Activated naive CD4-positive, alpha-beta T cell treated with anti-CD3 and anti-CD28 coated beads, Interleukin-2, amount 10 ng/mL, durations not matched to agents 7 days and 5 days (primary cell): ENCODE measurements at places on chromosomes 16 and 17.
A peak's percentile ranks its signal among the peaks of the same experiment; 100 is the strongest.

DNA sequence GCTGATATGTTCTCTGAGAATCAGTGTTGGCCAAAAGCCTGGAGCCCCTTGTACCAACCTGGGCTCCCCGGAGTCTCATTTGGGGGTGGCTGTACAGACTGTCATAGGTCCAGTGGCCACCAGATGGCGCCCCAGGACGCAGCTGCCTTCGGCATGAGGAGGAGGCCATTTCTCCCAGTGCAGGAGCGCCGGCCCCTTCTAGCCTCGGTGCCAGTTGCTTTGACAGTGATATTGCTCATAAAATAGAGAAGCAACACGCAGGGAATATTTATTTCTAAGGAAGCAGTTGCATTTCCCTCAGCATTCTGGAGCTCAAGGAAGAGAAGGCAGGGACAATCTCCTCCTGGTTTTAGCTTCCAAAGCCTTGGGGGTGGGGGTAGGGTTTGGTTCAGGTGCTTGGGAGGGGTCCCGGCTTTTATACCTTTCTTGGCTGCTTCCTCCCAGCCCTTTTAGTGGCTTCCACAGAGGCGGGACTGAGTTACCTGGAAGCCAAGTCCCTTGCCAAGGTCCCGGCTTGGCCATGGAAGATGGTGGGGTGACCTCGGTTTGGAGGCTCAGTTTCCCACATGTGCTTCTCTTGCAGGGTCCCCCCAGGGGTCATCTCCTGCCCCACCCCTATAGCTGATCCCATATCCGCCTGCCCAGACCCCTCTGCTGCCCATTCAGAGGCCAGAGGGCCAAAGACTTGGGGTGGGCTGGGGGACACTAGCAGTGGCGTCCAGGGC lies 117.8 kb upstream of the CDC42EP4 start:
- H3K4me1 ChIP-seq = peaks cover 19% of the 10 kb centered on the region
- peaks cover 2% of the 10 kb centered on the region for H3K36me3 ChIP-seq
- H3K4me3 ChIP-seq = no peak overlapping the region
- DNase-seq = peak; percentile 91

DNA sequence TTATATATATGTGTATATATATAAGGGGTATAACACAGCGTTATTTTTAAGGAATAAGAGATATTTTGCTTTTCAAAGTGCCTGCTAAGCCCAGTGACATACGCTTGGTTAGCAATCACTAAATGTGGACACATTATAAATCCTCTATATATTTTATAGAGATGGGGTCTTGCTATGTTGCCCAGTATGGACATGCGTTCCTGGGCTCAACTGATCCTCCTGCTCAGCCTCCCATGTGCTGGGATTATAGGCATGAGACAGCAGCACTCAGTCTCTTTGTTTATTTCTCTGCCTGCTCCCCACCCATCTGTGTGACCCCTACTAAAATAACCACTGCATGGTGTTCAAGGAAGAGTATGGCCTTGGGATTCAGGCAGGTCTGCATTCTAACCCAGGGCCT lies 63.4 kb downstream of the XYLT1 start:
- H3K4me3 ChIP-seq = no peak overlapping the region
- no peak overlapping the region for H3K27ac ChIP-seq
- H3K36me3 ChIP-seq = peaks cover 38% of the 10 kb centered on the region
- no peak for DNase-seq
- H3K27me3 ChIP-seq = no peaks in the 10 kb centered on the region

GRCh38 chr16:89707695-89708094 lies 6.2 kb upstream of the SPATA2L start:
- H3K27ac ChIP-seq = no peak overlapping the region
- H3K4me3 ChIP-seq = no peak overlapping the region
- H3K36me3 ChIP-seq = no peaks in the 10 kb centered on the region
- H3K4me1 ChIP-seq = peaks cover 14% of the 10 kb centered on the region
- no peak for DNase-seq

DNA sequence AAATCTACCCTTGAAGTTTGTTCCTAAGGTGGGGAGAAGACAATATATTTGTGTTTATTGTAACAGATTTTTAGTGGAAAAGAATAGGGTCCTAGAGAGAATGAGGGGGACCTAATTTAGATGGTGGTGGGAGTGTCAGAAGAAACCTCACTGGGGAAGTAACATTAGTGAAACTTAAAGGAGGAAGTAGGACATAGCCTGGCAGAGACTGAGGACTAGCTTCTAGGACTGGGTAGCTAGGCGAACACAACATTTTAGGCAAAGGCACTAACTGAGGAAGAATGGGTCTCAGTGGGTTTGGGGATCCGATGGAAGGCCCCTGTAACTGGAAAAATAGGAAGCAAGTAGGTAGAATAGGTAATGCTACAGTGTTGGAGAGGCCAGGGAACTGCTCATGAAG lies 4.2 kb upstream of the ARL2BP start:
- H3K4me1 ChIP-seq = peaks cover 24% of the 10 kb centered on the region
- DNase-seq = no peak
- H3K4me3 ChIP-seq = no peak overlapping the region
- peaks cover 20% of the 10 kb centered on the region for H3K36me3 ChIP-seq
- no peak overlapping the region for H3K27ac ChIP-seq
- H3K27me3 ChIP-seq = no peaks in the 10 kb centered on the region

DNA sequence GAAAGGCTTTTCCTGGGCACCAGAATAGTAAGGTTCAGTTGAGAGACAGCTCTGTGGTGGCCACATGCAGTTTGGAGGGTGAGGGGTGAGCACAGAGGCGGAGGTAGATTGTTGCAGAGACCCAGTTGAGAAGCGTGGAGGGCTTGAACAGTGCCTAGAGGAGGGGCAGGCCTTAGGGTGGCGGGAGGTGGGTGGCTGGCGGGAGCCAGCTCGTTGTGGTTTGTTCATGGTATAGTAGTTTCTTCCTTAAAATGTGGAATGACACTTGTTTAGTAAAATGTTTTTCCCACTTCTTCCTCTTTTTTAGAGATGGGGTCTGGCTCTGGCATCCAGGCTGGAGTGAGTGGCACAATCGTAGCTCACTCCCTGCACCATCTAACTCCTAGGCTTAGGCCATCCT lies 14.2 kb downstream of the USP10 start:
- H3K4me1 ChIP-seq = peaks cover 29% of the 10 kb centered on the region
- no peak for DNase-seq
- H3K4me3 ChIP-seq = no peak overlapping the region
- no peak overlapping the region for H3K27ac ChIP-seq
- H3K36me3 ChIP-seq = peaks cover 7% of the 10 kb centered on the region

- DNase-seq = no peak
- H3K27ac ChIP-seq = peak overlapping the region; percentile 52
- no peak overlapping the region for H3K4me3 ChIP-seq
- H3K36me3 ChIP-seq = peaks cover 17% of the 10 kb centered on the region
- peaks cover 47% of the 10 kb centered on the region for H3K4me1 ChIP-seq
Observed at GRCh38 chr17:82527898-82528297, 8.4 kb downstream of the FOXK2 start.

DNA sequence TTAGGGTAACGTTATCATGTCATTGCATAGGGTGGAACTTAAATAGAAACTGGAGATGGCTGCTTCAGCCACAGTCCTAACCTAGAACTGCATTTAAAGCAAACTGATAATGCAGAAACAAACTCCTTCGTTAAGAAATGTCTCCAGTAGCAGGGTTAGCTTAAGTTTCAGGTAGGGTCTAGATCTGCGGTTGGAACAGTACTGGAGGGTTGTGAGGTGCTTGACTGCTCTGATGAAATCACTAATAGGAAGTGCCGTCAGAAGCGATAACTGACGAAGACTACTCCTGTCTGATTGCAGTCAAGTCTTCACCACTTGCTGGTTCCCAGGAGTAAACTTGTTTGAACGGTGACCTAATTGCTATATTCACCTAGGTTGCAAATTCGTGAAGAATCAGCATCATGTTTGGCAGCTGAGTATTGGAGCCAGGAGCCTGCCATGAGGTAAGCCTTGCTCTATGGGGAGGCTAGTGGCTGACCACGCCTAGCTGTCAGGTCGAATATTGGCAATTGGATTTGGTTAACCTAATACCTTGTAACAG lies 24.5 kb downstream of the TRPV2 start:
- peaks cover 51% of the 10 kb centered on the region for H3K36me3 ChIP-seq
- H3K4me3 ChIP-seq = peak overlapping the region; percentile 98
- H3K27me3 ChIP-seq = no peaks in the 10 kb centered on the region
- peak overlapping the region; percentile 96 for H3K27ac ChIP-seq

DNA sequence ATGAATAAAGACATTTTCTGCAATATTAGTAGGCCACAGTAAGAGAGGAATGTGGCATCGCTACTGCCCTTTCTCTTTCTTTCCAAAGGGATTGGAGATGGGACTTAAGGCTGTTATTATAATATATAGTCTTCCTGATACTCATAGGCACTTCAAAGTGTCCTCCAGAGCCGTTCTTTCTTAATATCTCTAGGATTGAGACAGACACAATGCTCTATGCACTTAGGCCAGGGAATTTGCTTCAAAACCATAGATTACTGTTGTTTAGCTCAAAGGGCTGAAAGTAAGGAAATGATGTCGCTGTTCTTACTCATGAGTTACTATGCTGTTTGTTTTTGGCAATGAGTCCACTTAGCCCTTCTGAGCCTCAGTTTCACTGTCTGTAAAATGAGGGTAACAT lies 590.5 kb downstream of the CDH11 start:
- no peak overlapping the region for H3K27ac ChIP-seq
- H3K36me3 ChIP-seq = no peaks in the 10 kb centered on the region
- no peak overlapping the region for H3K4me3 ChIP-seq
- H3K4me1 ChIP-seq = no peaks in the 10 kb centered on the region
- DNase-seq = no peak

- H3K27me3 ChIP-seq = no peaks in the 10 kb centered on the region
- DNase-seq = no peak
- H3K27ac ChIP-seq = no peak overlapping the region
- no peak overlapping the region for H3K4me3 ChIP-seq
- H3K36me3 ChIP-seq = peaks cover 46% of the 10 kb centered on the region
Observed at GRCh38 chr16:21959050-21959449, 5.9 kb downstream of the UQCRC2 start.

DNA sequence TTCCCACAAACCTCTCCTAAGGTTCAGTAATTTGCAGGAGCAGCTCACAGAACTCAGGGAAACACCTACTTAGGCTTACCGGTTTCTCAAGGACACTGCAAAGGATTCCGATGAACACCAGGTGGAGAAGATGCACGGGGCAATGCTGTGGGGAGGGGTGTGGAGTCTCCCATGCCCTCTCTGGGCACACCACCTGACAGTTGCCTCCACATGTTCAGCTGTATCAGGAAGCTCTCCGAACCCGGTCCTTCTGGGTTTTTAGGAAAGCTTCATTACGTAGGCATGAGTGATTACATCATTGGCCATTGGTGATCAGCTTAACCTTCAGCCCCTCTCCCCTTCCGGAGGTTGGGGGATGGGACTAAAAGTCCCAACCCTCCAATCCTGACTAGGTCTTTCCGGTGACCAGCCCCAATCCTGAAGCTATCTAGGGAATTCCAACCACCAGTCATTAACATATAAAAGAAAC lies 21.6 kb downstream of the C17orf58 start:
- no peak overlapping the region for H3K27ac ChIP-seq
- H3K4me1 ChIP-seq = no peaks in the 10 kb centered on the region
- H3K27me3 ChIP-seq = no peaks in the 10 kb centered on the region
- H3K36me3 ChIP-seq = peaks cover 25% of the 10 kb centered on the region
- DNase-seq = no peak

GRCh38 chr17:50891577-50891989 lies 25.4 kb upstream of the TOB1 start:
- no peak overlapping the region for H3K4me3 ChIP-seq
- H3K27ac ChIP-seq = no peak overlapping the region
- H3K4me1 ChIP-seq = peaks cover 22% of the 10 kb centered on the region
- H3K36me3 ChIP-seq = no peaks in the 10 kb centered on the region
